ENCODE measurements at places on chromosomes 7 and 10.

DNA sequence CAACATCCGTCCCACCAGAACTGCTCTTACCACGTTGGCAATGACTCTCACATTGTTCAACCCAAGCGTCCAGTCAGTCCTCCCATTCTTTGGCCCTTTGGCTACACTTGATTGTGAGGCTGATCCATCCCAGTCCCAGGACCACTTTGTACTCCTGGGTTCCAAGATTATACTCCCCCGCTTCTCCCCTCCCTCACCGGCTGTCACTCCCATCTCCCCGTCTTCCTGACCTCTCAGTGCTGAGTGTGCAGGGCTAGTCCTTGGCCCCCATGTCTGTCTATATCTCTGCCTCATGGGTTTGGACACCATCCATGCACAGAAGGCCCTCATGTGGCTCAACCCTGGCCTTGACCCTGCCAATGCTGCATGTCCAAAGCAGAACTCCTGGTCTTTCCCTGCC is 12.5 kb downstream of the ARHGAP22 start:
- no peak for DNase-seq

DNA sequence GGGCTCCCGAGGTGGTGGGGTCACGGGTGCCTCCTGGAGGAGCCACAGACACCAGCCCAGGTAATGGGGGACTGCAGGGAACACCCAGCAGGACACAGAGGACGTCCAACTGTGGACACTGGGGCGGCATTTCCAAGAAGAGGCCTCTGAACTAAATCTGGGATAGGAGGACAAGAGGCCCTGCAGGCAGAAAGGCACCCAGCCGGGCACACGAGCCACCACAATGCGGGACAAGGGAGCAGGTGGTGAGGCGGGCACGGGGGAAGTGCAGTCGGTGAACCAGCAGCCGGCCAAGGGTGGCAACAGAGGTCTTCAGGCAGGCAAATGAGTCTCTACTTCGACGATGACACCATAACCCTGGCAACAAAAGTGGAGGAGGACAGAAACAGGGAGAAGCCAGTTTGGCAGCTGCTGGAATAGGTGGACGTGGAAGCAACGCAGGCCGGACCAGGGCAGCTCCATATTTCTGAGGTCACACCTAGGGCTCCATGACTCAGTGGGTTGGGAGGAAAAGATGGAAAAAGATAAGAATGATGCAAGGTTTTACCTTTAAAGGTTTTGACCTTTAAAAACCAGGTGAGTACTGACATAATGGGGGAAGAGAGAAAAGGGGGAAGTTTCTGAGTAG is 26.1 kb upstream of the GALNTL5 start:
- no peak for DNase-seq

DNA sequence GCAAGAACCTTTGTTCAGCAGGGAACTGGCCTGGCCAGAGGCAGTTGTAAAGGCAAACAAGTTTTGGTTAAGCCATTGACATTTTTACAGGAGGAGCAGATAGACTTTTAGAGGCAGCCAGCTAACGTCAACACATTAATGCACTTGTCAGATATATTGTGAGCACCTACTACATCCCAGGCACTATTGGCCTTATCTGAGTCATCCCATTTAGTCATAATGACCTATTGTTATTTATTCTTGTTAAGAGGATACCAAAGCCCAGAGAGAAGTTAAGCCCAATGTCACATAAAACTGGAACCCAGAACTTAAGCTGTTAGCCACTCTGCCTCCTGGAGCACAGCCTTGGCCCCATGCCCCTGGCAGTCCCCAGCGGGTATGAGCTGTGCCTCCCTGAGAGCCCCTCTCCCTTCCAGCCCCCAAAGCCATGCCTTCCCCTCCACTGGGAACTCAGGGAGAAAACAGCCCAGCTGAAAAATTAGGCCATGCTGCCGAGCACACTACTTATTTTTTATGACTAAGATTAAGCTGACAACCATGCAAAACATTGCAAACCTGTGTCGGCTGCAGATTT is 32.7 kb upstream of the TRIM8 start:
- DNase-seq: no peak

DNA sequence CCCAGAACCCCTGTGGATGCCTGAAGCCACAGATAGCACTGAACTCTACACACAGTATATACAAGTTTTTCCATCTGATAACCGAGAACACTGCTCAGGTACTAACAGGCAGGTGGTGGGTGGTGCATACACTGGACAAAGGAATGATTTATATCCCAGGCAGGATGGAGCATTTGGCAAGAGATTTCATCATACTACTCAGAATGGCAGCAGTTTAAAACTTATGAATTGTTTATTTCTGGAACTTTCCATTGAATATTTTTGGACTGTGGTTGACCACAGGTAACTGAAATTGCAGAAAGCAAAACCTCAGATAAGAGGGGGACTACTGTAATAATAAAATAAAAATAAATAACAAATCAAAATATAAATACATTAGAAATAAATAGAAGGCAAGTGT is 10.9 kb upstream of the KCNMA1 start:
- DNase-seq: no peak

DNA sequence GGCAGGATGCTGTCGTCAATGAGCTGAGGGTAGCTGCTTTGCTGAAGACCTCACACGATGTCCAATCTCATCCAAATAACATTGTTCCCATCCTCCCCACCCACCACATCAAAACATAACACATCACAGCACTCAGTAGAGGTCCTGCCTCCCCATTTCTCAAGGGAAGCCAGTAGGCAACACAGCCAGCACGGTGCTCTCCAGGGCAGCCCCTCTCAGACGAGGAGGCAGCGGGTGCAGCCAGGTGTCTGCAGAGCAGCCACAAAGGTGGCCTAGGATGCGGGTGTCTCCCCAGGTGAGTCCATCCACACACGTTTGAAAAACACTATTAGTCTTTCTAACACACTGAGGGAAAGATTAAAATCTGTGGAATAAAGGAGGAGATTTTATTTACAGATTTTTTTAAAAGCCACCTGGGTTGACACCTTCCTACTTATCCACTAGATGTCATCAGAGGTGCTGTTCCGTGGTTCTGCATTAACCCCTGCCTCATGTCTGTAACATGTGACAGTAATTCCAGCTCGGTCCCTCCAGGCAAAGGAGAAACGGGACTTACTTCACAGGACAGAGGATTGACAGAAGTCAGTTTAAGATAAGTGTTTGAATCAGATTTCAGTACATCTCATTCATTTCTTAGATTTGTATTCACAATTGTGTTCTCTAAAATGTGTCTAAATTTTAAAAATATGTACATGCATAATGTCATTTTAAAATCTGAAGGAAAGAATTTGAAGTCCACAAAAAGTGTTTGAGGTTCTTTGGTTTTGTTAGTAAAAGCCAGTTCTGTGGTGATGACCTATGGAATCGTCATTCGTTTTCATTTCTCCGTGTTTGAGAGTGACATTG is 68.0 kb downstream of the LANCL2 start:
- DNase-seq: no peak

GRCh38 chr7:20541608-20542349 is 73.7 kb upstream of the ABCB5 start:
- no peak for DNase-seq

- DNase-seq: no peak
Observed at GRCh38 chr10:4514445-4515108, 311.4 kb upstream of the AKR1E2 start.

DNA sequence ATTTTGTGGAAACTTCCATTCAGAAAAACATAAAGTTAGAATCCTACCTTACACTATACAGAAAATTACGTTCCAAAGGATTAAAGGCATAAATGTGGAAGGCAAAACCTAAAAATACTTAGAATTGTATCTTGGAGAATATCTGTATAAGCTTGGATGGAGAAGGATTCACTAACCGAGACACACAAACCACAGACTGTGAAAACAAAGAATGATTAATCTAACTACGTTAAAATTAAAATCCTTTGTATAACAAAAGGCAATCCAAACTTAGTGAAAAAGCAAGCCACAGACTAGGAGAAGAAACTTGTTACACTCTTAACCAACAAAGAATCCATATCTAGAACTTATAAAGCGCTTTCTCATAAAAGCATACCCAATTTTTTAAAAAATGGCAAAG is 678.8 kb downstream of the INHBA start:
- DNase-seq: no peak

DNA sequence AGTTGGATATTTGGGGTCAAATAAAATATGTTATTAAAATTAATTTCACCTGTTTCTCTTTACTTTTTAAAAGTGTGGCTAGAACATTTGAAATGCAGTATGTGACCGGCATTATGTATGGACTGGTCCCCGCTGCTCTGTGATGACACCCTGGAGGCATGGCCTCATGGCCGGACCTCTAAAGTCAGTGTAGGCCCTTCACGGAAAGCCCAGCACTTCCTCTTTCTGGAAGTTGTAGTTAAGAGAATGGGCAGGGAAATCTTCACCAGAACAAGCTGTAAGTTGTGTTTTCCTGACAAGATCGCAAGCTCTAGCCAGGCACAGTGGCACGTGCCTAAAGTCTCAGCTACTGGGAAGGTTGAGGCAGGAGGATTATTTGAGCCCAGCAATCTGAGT is 38.3 kb upstream of the SRGN start:
- DNase-seq: no peak

GRCh38 chr10:31121757-31122577 is 90.3 kb upstream of the ZNF438 start:
- DNase-seq: no peak

DNA sequence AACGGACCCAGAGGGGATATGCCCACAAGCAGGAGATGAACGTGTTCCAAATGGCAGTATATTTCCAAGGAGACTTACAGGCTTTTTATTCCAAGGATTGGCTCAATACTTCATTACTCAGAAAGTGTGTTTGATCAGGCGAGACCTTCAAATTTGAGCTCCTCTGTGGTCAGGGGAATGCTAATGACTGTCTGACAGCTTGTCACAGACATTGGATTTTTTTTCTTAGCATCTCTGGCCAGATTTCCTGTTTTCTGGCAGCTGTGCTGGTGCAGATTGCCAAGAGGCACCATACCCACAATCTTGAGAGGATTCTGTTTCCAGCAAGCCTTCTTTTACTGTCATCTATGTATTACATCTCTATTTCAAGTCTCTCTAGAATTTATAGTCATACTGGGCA is 93.8 kb downstream of the C1GALT1 start:
- DNase-seq: no peak

DNA sequence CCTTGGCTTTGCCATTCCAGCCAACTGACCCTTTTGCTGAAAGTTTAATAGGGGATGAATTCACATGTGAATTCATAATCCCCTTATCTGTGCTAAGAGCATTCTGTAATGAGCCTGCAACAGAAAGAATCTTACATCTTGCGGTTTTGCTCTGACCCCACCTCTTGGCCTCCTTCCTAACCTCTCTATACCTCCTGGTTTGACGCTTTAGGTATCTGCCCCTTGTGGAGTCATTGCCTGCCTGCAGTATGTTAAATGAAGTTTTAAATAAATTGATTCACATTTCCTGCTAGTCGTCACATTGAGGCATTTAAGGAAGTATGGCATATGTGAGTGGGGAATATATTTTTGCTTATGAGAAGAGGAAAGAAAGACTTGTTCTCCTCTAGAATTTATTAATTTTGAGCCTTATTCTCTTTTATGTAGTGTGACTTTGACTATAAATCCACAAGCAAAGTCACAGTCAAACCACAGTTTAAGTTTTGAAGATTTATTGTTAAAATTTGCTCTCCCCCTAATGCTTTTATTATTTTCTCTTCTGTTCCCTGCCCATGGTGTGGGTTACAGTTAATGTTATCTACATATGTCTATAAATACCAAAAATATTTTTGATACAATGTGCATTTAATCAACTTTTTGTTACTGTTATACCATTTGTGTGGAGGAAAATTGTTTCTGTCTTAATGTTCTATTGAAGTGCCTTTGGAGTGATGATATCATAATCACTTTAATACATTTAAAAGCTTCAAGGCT is 60.9 kb downstream of the LRMDA start:
- DNase-seq: no peak

GRCh38 chr7:46839651-46840050 is 742.3 kb downstream of the TNS3 start:
- DNase-seq: no peak

DNA sequence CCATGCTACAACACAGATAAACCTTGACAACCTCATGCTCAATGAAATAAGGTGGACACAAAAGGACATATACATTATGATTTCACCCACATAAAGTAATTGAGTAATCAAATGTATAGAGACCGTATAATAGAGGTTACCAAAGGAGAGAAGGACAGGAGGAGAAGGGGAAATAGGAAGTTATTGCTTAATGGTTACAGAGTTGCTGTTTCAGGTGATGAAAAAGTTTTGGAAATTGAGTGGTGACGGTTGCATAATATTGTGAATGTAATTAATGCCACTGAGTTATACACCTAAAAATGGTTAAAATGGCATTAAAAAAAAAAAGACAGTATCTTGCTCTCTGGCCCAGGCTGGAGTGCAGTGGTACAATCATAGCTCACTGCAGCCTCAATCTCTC is 1.5 kb upstream of the OGDH start:
- DNase-seq: no peak

- DNase-seq: no peak
Observed at GRCh38 chr7:4042402-4043045, 639.6 kb upstream of the FOXK1 start.

- no peak for DNase-seq
Observed at GRCh38 chr10:12709000-12709401, 292.5 kb downstream of the CCDC3 start.

DNA sequence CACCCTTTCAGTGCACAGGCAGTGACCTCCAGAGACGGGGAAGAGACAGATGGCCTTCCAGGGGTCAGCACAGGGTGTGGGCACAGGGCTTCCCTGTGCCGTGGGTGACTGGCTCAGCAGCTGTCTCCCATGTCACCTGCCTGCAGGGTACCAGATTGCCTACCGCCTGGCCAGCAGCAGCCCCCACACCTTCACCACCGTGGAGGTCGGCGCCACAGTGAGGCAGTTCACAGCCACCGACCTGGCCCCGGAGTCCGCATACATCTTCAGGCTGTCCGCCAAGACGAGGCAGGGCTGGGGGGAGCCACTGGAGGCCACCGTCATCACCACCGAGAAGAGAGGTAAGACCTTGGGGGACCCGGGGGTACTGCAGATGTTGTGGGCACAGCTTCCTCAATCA is 536.5 kb upstream of the FOXK1 start:
- DNase-seq: no peak

DNA sequence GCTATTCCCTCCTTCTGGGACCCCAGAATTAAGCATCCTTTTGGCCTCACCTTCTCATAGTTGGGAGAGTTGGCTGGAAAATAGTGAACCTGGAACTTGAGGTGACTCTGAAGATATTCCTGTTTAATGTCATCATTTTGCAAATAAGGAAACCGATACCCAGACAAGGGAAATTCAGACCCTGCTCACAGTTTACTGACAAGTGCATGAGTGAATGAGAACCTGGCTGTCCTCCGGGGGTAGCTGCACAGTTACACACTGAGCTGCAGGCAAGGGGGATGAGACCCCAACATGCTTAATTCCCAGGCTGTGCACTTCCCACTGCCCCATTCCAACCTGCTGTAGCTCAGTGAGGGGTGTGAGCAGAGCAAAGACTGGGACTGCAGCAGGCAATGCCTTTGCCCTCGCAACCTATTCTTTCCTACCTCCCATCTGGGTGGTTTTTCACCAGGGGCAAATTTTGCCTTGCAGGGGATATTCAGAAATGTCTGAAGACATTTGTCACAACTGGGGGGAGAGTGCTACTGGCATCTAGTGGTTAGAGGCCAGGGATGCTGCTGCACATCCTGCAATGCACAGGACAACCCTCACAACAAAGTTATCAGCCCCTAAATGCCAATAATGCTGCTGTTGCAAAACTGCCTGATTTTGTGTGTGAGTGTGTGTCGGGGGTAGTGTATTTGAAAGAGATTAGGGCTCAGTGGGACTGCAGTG is 136.2 kb downstream of the SORCS3 start:
- DNase-seq: no peak

- no peak for DNase-seq
Observed at GRCh38 chr10:63264617-63265221, 131.6 kb downstream of the NRBF2 start.

- no peak for DNase-seq
Observed at GRCh38 chr7:110084181-110084807, 1006.6 kb upstream of the LRRN3 start.

Measured in NK-92 treated with Interleukin-12 subunit alpha and Interleukin-12 subunit beta, amount 100 ng/mL, for 24 hours (cell line).